Spleen (tissue), 13 donors: ENCODE measurements at places on chromosomes 6 and 20. TPM values are rescaled to one million over a fixed set of nuclear protein-coding genes. Genes with fewer than 3 reads are reported as not detected.

GRCh38 chr6:43972913-43973300 is 154.3 kb downstream of the MRPL14 start:
- H3K27me3 ChIP-seq = no peaks in the 10 kb centered on the region
- peaks cover 31% of the 10 kb centered on the region for H3K4me1 ChIP-seq
- no peak for DNase-seq
- H3K4me3 ChIP-seq = no peak overlapping the region
- H3K27ac ChIP-seq = no peak overlapping the region
- no peaks in the 10 kb centered on the region for H3K36me3 ChIP-seq

DNA sequence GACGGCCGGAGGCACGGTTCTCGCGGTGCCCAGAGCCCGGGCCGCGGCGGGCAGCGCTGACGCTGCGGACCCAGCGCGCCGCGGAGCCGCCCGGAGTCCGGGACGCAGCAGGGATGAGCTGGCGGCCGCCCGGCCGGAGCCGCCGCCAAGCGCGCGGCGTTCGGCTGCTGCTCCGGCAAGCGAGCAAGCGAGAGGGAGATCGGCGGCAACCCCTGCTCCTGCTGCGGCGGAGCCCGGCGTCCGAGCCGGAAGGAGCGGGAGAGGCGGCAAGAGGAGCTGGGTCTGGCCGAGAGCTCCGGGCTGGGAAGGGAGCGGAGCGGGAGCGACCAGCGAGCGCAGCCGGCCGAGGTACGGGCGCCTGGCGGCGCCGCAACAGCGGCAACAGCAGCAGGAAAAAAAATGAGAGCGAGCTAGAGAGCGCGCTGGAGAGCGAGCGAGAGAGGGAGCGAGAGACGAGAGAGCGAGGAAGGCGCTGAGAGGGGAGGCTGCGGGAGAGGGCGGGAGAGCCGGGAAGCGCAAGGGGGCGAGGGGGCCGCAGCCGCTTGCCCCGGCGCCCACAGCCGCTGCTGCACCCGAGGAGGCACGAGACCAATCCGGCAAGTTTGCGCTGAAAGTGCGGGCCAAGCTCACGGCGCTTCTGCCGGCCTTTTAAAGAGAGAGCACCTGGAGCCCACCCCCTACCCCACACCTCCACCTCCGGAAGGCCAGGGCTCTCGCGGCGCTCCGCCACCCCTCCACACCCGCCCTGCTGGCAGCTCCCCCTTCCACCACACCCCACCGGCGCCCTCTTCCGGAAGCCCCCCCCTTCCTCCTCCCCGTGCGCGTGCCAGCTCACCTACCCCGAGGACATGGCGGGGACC is 496 bp downstream of the GRM4 start:
- peak overlapping the region; percentile 42 for H3K4me3 ChIP-seq
- no peak overlapping the region for H3K27ac ChIP-seq
- DNase-seq = peak; percentile 80
- H3K27me3 ChIP-seq = peaks cover 93% of the 10 kb centered on the region

- H3K4me3 ChIP-seq = no peak overlapping the region
- H3K27me3 ChIP-seq = peaks cover 17% of the 10 kb centered on the region
- no peaks in the 10 kb centered on the region for H3K36me3 ChIP-seq
- H3K27ac ChIP-seq = no peak overlapping the region
- peak; percentile 65 for DNase-seq
- H3K4me1 ChIP-seq = no peaks in the 10 kb centered on the region
Measured at GRCh38 chr6:3294921-3295871, 36.4 kb downstream of the PSMG4 start.

DNA sequence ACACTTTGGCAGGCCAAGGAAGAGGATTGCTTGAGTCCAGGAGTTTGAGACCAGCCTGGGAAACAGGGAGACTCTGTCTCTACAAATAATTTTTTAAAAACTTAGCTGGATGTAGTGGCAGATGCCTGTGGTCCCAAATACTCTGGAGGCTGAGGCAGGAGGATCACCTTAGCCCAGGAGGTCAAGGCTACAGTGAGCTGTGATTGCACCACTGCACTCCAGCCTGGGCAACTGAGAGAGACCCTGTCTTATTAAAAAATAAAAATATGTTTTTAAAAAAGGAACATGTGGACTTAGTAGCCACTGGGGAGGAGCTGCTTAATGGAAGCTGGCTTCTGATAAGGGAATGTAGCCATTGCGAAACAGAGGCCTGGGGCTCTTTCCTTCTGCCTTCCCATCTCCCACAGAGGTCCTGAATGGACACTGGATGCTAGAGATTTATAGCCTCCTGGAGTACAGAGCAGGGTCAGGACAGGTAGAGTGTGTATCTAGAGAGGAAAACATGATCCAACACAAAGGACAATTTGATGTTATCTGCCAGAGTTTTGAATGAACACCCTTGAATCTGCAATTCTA is 21.7 kb upstream of the GMNN start:
- DNase-seq = no peak
- H3K4me1 ChIP-seq = peaks cover 18% of the 10 kb centered on the region
- no peaks in the 10 kb centered on the region for H3K27me3 ChIP-seq
- H3K36me3 ChIP-seq = no peaks in the 10 kb centered on the region

DNA sequence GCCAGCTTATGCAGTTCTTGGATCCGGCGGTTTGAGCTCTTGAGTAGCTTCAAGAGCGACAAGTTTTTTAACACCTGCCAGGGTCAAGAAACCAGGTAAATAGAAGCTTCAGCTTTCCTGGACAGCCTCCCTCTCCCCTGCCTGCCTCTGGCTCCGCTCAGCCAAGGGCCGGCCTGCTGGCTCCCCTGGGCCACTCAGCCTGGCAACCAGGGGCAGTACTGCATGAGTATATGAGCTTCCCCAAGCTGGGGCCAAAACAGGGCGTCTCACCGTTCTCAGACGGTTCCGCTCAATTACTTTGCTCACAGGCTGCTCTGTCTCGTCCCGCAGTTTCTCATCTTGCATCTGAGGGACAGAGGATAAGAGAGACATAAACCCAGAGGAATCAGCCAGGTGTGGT is 856 bp downstream of the TP53TG5 start:
- H3K36me3 ChIP-seq = no peaks in the 10 kb centered on the region
- no peak overlapping the region for H3K27ac ChIP-seq
- peaks cover 21% of the 10 kb centered on the region for H3K4me1 ChIP-seq
- DNase-seq = no peak
- no peak overlapping the region for H3K4me3 ChIP-seq

GRCh38 chr6:11217360-11218101 is 14.9 kb downstream of the NEDD9 start:
- peak overlapping the region; percentile 61 for H3K27ac ChIP-seq
- no peak overlapping the region for H3K4me3 ChIP-seq
- peaks cover 63% of the 10 kb centered on the region for H3K36me3 ChIP-seq
- peaks cover 21% of the 10 kb centered on the region for H3K4me1 ChIP-seq
- DNase-seq = no peak

DNA sequence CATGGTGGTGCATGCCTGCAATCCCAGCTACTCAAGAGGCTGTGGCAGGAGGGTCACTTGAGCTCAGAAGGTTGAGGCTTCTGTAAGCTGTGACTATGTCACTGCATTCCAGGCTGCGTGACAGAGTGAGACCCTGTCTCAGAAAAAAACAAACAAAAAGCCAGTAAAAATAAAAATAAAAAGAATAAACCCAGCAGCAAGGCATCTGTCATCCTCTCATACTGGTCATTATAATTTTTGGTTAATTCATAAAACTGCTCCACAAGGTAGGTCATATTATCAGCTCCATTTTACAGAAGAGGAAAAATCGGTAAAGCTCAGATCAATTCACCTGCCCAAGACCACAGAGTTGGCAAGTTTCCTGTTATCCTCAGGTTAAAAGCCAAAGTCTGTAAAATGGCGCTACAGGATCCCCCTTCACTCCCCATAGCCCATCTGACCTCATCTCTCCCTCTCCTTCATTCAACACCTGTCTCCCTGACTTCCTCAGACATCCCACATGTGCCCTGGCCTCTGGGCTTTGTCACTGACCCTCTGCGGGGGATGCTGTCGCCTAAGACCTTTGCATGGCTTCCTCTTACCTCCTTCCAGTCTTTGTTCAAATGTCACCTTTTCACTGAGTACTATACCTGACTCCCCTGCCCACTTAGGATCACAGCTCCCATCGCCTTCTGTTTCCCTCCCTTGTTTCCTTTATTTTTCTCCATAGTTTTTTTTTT is 213.2 kb upstream of the ZNF217 start:
- H3K4me3 ChIP-seq = no peak overlapping the region
- no peaks in the 10 kb centered on the region for H3K27me3 ChIP-seq
- no peak for DNase-seq
- H3K4me1 ChIP-seq = no peaks in the 10 kb centered on the region
- no peaks in the 10 kb centered on the region for H3K36me3 ChIP-seq
- H3K27ac ChIP-seq = no peak overlapping the region

DNA sequence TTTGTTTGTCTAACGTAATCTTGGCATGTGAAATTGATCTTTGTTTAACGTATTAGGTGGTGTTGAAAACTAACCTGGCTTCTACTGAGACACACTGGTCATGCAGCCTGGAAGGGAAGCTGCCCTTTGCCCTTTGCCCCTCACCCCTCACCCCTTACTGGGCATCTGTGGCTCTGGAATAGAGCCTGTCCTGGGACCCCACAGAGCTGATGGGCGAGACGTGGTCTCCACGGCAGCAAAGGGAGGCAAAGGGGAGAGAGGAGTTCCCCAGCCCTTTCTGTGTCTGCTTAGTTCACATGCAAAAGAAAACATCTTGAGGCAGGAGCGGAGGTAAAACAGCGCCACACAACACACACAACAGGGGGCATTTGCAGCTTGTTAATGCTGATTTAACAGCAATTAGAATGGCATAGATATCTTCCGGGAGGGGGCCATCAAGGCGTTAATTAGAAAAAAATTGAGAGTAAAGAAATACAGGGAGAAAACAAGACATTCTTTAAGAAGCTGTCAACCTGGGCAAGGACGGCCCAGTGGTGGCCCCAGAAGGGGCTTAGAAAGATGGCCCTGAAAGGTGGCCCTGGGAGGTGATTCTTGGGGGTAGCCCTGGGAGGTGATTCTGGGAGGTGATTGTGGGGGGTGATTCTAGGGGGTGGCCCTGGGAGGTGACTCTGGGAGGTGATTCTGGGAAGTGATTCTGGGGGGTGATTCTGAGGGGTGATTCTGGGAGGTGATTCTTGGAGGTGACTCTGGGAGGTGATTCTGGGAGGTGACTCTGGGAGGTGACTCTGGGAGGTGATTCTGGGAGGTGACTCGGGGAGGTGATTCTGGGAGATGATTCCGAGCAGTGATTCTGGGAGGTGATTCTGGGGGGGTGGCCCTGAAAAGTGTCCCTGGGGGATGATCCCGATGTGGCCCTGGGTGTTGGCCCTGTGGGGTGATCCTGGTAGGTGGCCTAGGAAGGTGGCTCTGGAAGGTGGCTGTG is 44.5 kb upstream of the DACT2 start:
- H3K4me1 ChIP-seq = no peaks in the 10 kb centered on the region
- H3K36me3 ChIP-seq = no peaks in the 10 kb centered on the region
- DNase-seq = peak; percentile 43

- DNase-seq = no peak
- no peak overlapping the region for H3K4me3 ChIP-seq
- H3K4me1 ChIP-seq = peaks cover 6% of the 10 kb centered on the region
Measured at GRCh38 chr6:16227605-16228004, 10.8 kb upstream of the GMPR start.

- H3K36me3 ChIP-seq = no peaks in the 10 kb centered on the region
- H3K27me3 ChIP-seq = no peaks in the 10 kb centered on the region
- H3K27ac ChIP-seq = no peak overlapping the region
Measured at GRCh38 chr6:110951008-110951407, 7.5 kb upstream of the GTF3C6 start.

DNA sequence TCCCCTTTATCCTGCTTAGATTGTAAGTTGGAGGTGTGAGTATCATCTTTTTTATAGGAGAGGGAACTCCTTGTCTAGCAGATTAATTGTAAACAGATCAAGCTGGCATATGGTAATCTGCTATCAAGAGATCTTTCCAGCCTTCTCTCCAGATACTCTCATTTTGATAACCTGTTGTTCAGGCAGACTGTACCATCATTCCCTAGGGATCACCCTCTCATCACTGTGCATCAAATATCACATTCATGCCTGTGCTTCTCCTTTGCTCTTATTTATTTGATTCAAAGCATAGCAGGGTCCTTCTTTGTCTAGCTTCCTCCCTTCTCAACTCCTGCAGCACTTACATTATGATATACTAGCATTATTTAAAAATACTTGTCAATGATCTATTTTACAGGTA is 73.8 kb downstream of the LRRC1 start:
- H3K36me3 ChIP-seq = no peaks in the 10 kb centered on the region
- no peaks in the 10 kb centered on the region for H3K4me1 ChIP-seq

DNA sequence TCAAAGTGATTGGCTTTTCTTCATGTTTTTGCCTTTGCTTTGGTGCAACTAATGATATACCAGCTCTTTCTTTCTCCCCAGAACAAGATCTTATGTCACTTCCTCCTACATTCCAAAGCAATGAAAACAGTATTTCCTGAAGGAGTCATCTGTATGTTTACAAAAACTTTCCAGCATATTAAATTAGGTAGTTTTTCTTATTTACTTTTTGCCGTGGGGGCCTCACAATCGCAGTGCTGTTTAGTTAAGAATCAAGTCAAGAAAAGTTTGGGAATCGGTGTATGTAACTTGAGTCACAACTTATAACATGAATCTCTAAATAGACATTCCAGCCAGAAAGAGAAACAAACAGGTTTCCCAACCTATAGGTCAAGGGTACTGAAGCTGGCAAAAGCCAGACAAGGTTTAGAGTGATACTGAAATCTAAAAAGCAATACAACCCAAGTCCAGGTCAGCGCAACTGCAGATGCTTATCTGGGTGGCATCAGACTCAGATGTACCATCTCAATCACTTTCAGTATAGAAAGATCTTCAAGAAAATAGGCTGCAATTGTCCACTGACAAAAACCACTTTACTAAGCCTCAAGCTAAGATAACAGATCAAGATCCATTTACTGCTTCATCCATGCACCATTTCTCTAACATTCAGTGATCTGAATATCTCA is 63.6 kb downstream of the IPCEF1 start:
- no peak for DNase-seq
- H3K4me3 ChIP-seq = no peak overlapping the region
- H3K27me3 ChIP-seq = no peaks in the 10 kb centered on the region
- no peaks in the 10 kb centered on the region for H3K36me3 ChIP-seq
- no peak overlapping the region for H3K27ac ChIP-seq

DNA sequence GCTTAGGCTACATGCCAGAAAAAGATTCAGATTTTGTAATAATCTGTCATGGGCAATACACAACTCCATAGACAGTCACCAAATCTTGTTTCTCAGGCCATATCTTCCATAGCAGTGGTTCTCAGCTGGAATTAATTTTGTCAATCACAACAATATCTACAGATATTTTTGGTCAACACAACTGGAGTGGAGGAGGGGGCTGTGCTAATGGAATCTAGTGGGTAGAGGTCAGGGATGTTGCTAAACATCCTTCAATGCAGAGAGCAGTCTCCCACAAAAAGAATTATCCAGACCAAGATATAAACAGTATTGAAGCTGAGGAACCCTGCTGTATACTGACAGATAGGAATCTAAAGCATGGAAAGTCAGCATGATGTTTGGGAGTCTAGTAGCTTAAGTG is 174.6 kb downstream of the UBE3D start:
- peaks cover 23% of the 10 kb centered on the region for H3K36me3 ChIP-seq
- H3K27ac ChIP-seq = no peak overlapping the region
- H3K4me3 ChIP-seq = no peak overlapping the region
- H3K27me3 ChIP-seq = no peaks in the 10 kb centered on the region
- H3K4me1 ChIP-seq = no peaks in the 10 kb centered on the region

Gene PPP1R14C
- total RNA-seq = not detected

Gene ZKSCAN3
- total RNA-seq = 7.9 TPM

Gene AURKA
- total RNA-seq = 8.1 TPM

Gene CASS4
- total RNA-seq = 14.6 TPM

Gene PTCRA
- total RNA-seq = 3.2 TPM

Gene OLIG3
- total RNA-seq = not detected
